ENCODE measurements at places on chromosomes 2 and 18. TPM values are rescaled to one million over a fixed set of nuclear protein-coding genes. Genes with fewer than 3 reads are reported as not detected.

GRCh38 chr2:197893403-197894177, 89.2 kb downstream of the PLCL1 start:
- H3K4me3 ChIP-seq: no peak overlapping the region
- peaks cover 6% of the 10 kb centered on the region for H3K4me1 ChIP-seq
- H3K36me3 ChIP-seq: no peaks in the 10 kb centered on the region
- peak; percentile 72 for DNase-seq

- no peak overlapping the region for H3K27ac ChIP-seq
- H3K27me3 ChIP-seq: no peaks in the 10 kb centered on the region
- no peaks in the 10 kb centered on the region for H3K4me1 ChIP-seq
- no peak overlapping the region for H3K4me3 ChIP-seq
- no peaks in the 10 kb centered on the region for H3K36me3 ChIP-seq
- DNase-seq: no peak
Observed at GRCh38 chr2:108916122-108916795, 72.8 kb downstream of the EDAR start.

GRCh38 chr2:16332681-16333557, 332.7 kb downstream of the CYRIA start:
- H3K27me3 ChIP-seq: no peaks in the 10 kb centered on the region
- no peak overlapping the region for H3K4me3 ChIP-seq

DNA sequence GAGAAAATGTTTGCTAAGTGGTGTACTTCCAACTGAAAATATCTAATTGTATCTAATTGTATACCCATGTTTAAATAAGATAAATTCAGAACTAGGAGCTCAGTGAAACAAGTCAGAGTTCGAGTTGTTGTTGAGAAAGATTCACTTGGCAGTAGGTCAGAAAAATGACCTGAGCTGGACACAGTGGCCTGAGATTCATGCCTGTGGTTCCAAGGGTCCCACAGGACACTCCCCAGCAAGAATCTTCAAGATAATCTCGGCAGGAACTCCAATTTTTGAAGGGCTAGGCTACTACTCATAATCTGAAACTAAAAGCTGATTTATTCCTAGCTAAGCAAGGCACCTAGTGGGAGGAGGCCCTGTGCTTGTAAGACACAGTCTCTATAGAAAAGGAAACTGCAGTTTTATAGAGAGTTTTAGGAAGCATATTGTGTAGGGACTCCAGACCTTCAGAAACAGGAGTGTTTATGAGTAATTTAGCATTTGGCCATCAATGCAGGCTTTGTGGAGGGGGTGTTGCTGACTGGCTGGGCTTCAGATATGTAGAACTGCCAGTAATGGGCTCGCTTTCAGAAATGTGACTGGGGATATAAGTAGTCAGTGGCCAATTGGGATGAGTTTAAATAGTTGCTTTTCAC, 43.2 kb downstream of the SP140 start:
- no peaks in the 10 kb centered on the region for H3K36me3 ChIP-seq
- H3K27ac ChIP-seq: no peak overlapping the region
- no peaks in the 10 kb centered on the region for H3K4me1 ChIP-seq
- DNase-seq: no peak

DNA sequence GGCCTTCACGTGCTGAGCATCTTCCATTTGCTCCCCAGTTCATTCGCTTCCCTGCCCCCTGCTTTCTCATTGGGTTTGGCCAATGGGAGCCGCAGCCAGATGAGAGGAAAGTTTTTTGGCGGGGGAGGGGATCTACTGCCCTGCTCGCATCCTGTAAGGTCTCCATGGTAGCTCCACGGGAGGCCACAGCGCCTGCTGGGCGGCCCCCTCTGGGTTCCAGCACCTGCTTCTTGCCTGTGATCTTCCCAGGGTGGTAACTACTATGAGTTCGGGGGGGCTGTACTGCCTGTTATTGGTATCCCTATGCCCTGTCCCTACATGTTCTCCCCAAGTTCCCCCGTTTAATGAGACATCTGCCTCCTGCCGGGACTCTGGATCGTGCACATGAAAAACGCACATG, 57.2 kb downstream of the INPP5D start:
- no peaks in the 10 kb centered on the region for H3K27me3 ChIP-seq
- H3K4me1 ChIP-seq: no peaks in the 10 kb centered on the region
- no peak overlapping the region for H3K27ac ChIP-seq

DNA sequence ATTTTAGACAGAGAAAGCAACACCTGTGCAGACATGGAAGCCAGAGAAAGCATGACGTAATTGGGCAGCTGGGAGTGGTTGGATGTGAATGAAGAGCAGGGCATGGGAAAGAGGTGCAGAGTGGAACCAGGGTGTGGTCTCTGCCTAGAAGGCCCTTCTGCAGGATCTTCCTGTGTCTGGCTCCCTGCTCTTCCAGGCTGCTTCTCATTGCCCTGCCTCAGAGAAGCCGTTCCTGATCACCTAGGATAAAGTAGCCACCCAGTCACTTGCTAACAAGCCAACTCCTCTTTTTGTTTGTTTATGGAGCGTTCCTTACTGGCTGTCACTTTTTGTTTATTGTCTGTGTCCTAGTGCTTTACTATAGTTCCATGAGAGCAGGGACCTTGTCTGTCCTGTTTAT, 28.5 kb downstream of the GALNT1 start:
- H3K27me3 ChIP-seq: no peaks in the 10 kb centered on the region
- DNase-seq: no peak
- H3K4me3 ChIP-seq: no peak overlapping the region
- no peak overlapping the region for H3K27ac ChIP-seq
- peaks cover 7% of the 10 kb centered on the region for H3K4me1 ChIP-seq

DNA sequence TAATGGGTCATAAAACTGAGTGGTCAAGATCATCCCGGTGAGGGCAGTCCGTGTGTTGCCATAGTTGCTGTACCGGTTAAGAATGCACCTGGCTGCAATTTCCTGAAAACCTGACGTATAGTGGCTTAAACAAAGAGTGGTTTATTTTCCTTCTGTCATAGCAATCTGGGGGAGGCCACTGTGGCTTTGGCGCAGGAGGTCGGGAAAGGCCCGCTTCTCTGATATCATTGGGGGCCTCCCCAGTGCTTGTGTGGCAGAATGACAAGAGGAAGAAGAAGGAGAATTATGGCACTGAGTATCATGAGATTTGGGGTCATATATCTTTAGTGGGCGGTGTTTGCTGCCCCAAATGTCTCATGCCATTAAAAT, 4.4 kb downstream of the C2orf92 start:
- no peak for DNase-seq
- peaks cover 2% of the 10 kb centered on the region for H3K36me3 ChIP-seq
- H3K27me3 ChIP-seq: no peaks in the 10 kb centered on the region
- no peak overlapping the region for H3K4me3 ChIP-seq

DNA sequence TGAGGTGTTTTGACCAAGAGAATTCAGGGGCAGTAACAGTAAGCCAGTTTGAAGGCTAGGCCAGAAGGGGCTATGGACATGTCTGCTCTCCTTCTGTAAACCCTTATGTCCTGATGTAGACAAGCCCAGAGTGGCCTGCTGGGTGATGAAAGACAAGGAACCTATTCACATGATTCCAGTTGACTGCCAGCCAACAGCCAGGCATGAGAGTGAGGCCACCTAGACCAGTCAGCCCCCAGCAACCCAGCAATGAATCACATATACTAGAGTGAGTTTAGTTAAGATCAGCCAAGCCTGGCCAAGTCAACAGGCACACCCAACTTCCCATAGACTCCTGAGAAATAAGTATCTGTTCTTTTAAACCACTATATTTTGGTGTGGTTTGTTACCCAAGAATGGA, 1889.7 kb upstream of the CELF4 start:
- H3K27me3 ChIP-seq: no peaks in the 10 kb centered on the region
- H3K27ac ChIP-seq: no peak overlapping the region
- no peak for DNase-seq

The CNDP1 gene
- not detected for total RNA-seq

Measured in heart left ventricle (tissue), 16 donors.